ENCODE measurements at places on chromosomes 11 and 22.
A peak's percentile ranks its signal among the peaks of the same experiment; 100 is the strongest.

GRCh38 chr22:23057331-23057730 is 13.0 kb upstream of the GNAZ start:
- DNase-seq, result no peak

GRCh38 chr22:19147195-19147780 is 2.8 kb downstream of the GSC2 start:
- DNase-seq, result no peak

- DNase-seq, result no peak
Measured at GRCh38 chr11:96708219-96708878, 318.5 kb downstream of the JRKL start.

GRCh38 chr11:102014756-102015155 is 32.5 kb upstream of the CFAP300 start:
- no peak for DNase-seq

GRCh38 chr11:128210148-128210940 is 377.0 kb downstream of the ETS1 start:
- DNase-seq, result no peak

DNA sequence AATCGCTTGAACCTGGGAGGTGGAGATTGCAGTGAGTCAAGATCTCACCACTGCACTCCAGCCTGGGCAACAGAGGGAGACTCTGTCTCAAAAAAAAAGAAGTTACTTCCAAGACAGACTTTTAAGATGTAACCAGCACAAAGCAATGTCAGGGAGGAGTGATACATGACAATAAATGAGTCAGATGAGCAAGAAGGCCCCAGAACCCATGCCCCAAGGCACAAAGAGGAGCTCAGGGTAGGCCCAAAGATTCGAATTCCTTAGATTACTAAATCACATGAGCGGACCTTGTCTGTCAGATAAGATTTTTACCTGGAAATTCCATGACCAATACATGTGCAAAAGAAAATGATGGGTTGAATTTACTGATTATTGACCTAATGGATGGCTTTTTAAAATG is 10.5 kb upstream of the JHY start:
- no peak for DNase-seq

- DNase-seq, result no peak
Measured at GRCh38 chr11:34529643-34530042, 16.0 kb upstream of the ELF5 start.

DNA sequence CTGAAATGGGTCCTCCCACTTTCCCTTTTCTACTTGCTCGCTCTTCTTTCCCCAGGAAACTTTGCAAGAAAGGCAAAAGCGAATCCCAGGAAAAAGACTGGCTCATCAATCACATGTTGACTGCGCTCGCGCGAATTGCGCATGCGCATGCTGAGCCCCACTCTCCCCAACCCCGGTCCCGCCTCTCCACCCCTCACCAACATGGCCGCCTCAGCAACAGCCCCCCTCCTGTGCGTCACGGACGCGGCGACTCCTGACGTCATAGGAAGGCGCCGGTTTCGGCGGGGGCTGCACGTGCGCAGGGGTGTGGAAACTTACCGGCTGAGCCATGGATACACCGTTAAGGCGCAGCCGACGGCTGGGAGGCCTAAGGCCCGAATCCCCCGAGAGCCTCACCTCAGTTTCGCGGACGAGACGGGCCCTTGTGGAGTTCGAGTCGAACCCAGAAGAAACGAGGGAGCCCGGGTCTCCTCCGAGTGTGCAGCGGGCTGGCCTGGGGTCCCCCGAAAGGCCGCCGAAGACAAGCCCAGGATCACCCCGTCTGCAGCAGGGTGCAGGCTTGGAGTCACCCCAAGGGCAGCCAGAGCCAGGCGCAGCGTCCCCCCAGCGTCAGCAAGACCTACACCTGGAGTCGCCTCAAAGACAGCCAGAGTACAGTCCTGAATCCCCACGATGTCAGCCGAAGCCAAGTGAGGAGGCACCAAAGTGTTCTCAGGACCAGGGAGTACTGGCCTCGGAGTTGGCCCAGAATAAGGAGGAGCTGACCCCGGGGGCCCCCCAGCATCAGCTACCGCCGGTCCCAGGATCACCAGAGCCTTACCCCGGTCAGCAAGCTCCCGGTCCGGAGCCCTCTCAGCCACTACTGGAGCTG is at the start of gene CCDC86:
CCDC86 (plus strand) TSS at position 317 of the 871 bp plus-strand sequence; CDS start at position 329, 12 bp downstream.
- peak; percentile 96 for DNase-seq

GRCh38 chr22:34993548-34993947 is 72.4 kb upstream of the ISX start:
- DNase-seq, result no peak

DNA sequence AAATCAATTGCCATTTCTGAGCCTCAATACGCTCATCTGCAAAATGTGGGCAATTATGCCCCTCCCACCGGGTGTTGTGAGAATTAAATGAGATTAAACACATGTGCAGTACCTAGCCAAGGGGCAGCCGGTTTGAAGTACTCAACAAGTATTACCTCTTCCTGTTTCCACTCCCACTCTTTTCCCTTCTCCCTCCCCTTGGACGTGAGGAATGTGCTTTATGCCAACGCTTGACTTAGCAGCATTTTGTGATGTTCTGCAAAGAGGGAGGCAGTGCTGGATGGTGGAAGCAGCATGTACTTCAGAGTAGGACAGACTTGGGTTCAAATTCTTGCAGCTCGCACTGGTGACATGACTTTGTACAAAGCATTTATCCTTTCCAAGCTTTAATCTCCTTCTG is 306.0 kb downstream of the BUD13 start:
- DNase-seq, result no peak

GRCh38 chr11:18313965-18314763 is 7.8 kb downstream of the HPS5 start:
- no peak for DNase-seq

DNA sequence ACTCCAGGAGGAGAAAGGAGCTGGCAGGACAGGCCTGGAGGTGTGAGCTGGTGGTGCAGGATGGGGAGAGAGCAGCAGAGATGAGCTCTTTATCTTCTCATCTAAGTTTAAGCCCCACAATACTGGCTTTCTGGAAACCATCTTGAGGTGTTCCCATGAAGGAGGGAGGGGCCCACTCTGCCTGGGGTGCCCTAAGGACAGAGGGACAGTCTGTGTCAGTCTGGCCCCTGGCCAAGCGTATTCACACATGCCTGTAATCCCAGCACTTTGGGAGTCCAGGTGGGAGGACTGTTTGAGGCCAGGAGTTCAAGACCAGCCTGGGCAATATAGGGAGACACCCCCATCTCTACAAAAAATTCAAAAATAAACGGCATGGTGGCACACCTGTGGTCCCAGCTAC is 8.9 kb downstream of the SERHL2 start:
- no peak for DNase-seq

DNA sequence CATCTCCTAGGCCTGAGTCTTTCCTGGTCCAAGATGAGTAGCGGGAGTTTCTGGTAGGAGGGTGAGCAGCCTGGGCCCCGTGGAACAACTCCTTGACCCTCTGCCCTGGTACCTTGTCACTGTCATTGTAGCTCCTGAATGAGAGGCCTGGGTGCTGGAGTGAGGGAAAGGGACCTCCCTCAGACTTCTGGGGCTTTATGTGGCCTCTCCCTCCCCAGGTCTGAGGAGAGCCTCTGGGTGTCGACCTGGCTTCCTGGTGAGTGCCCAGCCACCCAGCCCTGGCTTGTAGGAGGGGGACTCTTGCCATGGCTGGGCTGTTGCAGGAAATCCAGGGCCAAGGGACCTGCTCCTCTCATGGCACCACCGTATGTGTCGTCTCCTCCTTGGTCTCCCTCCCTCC is 3.9 kb downstream of the P2RY2 start:
- DNase-seq, result no peak

DNA sequence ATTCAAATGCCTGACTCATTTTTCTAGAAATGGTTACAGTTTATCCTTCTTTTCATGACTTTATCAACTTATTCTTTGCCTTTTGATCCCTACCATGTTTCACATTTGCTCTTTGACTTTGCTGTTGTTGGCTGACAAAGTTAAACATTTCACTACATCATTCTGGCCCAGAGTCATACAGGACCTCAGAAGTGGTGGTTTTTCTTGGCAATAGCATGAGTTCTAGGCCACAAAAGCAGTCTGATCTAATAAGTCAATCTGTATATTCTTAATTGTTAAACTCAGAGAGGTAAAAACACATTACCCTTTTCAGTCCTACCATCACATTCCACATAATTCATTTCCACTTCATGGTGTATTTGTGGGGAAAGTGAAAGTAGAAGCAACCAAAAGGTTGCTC is 763.2 kb upstream of the TENM4 start:
- no peak for DNase-seq

DNA sequence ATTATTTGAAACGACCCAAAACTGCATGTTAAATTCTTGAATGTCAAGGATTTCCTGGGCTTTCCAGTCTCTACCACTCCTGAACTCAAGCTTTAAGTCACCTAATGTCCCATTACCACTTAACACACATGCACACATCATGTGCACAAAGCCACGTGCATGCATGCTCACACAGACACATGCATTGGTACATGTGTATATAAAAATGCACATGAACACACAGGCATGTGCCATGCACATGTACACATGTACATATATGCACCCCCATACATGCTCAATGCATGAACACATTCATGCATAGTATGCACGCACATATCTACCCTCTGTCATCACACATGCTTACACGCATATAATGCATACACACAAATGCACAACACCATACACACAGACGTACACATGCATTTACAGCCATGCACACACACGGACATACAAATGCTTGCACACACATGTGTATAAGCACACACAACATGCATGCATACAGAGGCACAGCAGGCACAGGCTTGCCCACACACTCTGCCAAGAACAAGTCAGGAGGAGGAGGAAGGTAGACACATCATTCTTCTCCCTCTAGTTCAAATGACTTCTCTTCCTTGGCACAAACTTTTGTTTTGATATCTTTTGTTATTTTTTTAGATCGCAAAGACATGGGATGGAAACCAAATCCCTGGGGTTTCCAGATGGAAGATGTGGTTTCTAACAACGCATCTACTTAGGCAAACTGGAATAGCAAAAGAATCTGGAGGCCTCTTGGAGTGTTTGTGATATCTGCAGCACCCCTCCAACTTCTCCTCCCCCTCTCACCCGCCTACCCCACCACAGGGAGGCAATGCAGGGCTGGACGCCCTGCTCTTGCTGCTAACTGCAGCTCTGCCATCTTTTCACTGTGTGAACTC is 24.6 kb downstream of the RASD2 start:
- no peak for DNase-seq

- DNase-seq, result no peak
Measured at GRCh38 chr11:46719048-46719542, at the start of gene F2. Gene F2, plus strand, starts transcription at chr11:46719213. Its CDS starts 23 bp downstream, at chr11:46719236.

DNA sequence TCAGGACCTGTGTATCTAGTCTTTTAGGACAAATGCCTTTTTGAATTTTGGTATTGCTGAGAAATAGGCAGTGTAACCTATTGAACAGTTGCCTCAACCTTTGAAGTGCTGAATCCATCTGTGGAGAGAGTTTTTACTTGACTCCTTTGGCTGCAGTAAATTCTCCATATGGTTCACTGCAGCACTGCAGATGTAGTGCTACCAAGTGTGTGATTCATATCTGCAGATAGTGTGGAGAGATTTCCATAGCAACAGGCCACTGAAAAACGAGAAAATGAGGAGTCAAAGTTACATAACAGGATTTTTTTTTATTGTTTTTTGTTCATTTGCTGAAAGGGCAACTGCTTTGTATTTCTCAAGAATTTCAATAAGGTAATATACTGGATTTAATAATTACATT is 356.1 kb downstream of the RAB38 start:
- no peak for DNase-seq

DNA sequence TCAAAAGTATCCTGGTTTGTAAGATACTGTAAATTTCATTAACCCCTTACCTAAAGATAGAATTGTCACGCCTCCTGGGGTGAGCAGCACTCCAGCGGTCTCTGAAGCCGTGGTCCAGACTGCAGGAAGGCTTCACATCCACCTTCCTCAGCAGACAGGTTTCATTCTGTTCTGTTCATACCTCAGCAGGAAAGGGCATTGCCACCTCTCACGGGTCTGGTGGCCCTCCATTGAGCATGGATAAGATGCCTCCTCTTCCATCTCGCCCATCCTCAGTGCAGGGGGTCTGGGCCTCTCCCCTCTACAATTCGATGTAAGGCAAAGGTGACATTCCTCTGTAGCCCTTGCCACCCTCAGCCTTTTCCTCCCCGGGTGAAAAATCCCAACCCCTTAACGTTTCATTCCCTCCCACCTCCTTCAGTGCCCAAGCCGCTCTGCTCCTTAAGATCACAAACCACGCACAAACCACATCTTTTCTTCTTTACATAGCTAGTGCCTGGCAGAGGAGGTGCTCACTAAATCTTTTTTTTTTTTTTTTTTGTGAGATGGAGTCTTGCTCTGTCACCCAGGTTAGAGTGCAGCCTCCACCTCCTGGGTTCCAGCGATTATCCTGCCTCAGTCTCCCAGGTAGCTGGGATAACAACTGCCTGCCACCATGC is 28.5 kb downstream of the RPUSD4 start:
- DNase-seq, result no peak

GRCh38 chr11:10638316-10638925 is 55.1 kb downstream of the IRAG1 start:
- no peak for DNase-seq

GRCh38 chr11:29124470-29124869 is 892.4 kb downstream of the KCNA4 start:
- DNase-seq, result no peak

GRCh38 chr11:34206407-34207300 is 101.2 kb downstream of the NAT10 start:
- DNase-seq, result no peak

DNA sequence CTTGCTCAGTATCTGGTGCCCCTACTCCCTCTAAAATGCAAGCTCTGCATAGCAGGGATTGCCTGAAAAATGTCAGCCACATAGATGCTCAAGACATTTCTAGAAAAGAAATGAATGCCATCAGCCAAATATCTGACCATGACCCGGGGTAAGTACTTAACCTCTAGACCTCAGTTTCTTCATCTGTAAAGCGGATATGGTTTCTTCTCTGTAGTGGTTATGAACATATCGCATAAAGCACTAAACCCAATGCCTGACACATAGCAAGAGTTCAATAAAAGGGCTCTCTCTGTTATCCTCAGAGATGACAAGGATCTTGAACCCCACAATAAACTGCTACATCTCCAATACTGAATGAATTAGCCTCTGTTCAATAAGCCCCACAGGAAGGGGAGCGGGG is 122.6 kb downstream of the ABTB2 start:
- no peak for DNase-seq

GRCh38 chr22:32572741-32573500 is 98.3 kb downstream of the FBXO7 start:
- DNase-seq, result no peak

DNA sequence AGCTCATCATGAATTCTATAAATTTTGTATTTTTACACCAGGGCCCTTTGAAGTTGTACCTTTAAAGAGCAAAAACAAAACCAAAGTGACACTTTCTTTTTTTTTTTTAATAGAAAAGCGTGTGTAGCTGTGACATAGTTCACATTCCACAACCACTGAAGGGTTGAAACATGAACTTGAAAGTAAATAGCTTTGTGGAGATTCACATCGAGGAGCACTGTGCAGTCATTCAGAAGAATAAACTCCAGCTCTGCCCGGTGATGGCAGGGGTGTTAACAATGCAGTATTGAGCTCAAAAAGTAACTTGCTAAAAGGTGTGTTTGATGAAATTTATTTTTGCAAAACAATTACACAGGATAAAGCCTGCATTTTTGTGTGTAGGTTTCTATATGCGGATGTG is 1166.2 kb downstream of the TBC1D22A start:
- DNase-seq, result no peak
